NCI-H1092 treated with DMSO at 0.1 percent for 48 hours (cell line): ENCODE measurements at places on chromosomes 1 and 21.

DNA sequence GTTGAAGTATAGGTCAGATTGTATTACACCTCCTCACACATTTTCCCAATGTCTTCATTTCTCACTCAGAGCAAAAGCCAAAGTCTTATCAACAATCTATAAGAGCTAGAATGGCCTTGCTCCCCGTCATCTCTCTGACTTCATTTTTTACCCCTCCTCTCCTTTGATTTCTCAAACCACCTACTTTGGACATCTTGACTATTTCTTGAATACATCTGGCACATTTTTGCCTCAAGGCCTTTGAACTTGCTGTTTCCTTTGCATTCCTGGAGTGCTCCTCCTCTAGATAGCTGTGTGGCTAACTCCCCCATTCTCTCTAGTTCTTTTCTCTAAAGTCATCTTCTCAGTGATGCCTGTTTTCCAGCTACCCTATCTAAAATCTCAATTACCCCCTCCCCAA lies 7.2 kb upstream of the XCL2 start:
- no peak for DNase-seq

- no peak for DNase-seq
These were observed 81.1 kb downstream of the TNFSF18 start for GRCh38 chr1:172969611-172970010.

DNA sequence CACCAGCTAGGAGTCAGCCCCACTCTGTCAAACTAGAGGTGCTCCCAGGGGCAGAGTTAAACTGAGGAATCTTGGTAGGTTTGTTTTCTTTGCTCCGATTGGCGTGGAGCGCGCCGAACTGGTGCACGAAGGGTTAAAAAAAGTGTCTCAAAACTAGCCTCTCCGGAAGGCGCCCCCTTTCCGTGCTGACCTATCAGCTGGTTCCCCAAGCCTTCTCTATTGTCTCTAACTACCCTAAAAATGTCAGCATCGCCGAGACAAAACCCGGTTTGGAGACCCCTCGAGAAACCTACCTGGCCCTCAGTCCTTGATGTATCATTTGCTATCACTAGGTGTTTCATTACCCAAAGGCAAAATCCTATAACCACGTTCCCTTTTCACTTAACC lies 2.2 kb downstream of the TGFB2 start:
- peak; percentile 49 for DNase-seq

DNA sequence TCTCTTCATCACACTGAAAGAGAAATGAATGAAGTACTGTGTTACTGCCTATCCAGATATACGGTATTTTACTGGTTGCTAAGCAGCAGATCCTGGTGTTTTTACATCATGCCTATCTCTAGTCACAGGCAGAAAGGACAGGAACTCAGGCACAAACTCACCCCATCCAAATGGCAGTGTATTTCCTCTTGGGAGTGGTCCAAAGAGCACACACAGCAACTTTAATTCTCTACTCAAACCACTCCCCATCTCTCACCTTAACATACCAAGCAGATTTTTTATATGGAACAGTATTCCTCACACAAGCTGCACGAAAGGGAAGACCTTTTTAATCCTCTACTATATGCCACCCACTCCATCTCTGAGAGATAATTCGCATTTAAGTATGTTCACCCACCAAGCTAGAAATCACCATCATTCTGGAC lies 27.3 kb downstream of the EIF4G3 start:
- no peak for DNase-seq

- DNase-seq, result no peak
These were observed 17.9 kb downstream of the CAPZA1 start for GRCh38 chr1:112637254-112638109.

- no peak for DNase-seq
These were observed 144.3 kb upstream of the PRMT6 start for GRCh38 chr1:106912131-106912530.

GRCh38 chr1:17008208-17008855 lies 3.4 kb downstream of the ATP13A2 start:
- no peak for DNase-seq

GRCh38 chr1:151993734-151994496 lies at the start of gene S100A10:
Gene S100A10 (minus strand): TSS chr1:151993859. CDS start chr1:151986230, 7,629 bp downstream.
- no peak for DNase-seq

DNA sequence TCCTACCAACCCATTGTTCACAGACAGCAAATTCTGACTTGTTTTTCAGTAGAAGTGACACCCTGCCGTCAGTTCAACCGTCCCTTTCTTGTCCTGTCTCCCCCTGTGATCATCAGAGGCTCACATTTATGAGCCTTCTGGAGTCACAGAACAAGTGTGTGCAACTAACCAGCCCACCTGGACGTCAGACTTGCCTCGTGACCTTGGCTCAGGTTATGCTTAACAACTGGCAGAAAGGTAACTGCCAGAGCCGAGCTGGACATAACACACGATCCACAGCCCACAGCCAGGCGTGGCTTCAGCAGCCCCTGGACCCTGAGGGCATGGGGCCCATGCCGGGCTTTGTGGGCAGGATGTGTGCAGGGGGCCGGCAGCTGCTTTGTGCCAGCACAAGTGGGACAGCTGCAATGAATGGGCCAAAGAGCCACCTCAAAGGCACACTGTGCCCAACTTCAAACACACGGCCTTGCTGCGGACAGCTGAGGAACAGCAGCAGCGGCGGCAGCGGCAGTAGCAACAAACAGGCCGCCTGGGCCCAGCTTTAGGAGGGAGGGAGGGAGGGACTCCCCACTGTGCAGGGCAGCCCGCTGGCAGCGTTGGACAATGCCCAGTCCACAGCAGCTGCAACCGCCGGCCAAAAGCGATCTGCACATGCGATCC lies 103.9 kb downstream of the ZBTB18 start:
- no peak for DNase-seq

GRCh38 chr21:36807422-36807928 lies 108.6 kb downstream of the SIM2 start:
- no peak for DNase-seq

DNA sequence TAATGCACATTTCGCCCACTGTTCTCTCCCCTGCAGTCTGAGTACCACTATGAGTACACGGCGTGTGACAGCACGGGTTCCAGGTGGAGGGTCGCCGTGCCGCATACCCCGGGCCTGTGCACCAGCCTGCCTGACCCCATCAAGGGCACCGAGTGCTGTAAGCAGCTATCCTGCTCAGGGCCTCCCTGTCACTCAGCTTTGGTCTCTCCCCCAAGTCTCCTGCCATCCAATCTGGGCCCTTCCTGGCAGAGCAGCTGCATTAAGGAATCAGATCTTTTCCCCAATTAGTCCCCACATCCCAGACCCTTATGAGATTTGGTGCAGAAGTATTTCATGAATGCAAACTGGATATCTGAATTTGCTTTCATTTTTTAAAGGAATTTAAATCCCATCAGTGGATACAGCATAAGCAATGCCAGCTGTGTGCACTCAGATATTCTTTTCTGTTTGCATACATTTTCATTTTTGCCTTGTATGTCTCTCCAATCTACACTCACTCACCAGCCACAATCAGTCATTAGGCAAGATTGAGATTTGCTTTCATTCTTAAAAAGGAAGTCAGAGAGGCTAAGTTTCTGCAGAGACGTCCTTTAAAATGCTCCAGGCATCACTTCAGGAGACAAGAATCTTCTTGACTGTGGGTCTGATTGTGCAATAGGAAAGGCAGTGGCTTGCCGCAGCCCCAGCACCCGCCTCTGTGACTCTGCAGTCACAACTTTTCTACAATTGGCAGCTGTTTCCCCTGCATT lies 48.1 kb downstream of the ELAPOR1 start:
- DNase-seq, result no peak

DNA sequence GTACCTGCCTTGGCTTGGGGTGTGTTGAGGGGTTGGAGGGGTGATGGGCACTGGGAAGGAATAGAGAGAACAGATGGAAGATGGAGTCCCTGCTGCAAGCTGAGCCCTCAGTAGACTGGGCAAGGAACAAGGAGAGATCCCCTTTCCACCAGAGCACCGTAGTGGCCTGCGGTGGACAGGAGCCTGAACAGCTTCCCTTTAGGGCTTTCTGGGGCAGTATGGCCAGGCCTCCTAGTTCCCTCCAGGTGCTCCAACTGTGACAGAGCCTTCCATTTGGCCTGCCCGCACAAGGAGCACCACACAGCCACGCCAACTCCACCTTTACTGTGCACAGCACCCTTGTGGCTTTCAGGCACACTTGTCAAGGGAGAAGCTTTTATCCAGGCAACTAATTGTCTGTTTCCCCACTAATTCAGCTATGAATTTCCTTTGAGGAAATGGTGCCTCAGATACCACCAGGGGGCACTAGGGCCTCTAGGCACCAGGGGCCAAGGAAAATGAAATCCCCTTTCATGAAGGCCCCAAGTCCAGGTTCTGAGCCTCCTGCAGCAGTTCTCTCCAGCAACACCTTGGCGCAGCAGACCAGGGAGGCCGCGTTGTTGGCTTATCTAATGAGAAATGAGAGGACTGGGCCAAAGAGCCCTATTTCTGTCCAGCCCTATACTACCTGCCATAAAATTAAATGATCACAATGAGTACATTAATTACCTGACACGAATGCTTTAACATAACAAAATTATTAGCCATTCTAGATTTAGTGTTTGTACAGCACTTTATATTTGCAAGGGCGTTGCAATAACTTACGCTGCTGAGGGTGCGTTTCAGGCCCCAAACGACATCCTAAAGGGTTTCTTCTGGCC lies 23.1 kb upstream of the ERI3 start:
- DNase-seq, result peak; percentile 57

DNA sequence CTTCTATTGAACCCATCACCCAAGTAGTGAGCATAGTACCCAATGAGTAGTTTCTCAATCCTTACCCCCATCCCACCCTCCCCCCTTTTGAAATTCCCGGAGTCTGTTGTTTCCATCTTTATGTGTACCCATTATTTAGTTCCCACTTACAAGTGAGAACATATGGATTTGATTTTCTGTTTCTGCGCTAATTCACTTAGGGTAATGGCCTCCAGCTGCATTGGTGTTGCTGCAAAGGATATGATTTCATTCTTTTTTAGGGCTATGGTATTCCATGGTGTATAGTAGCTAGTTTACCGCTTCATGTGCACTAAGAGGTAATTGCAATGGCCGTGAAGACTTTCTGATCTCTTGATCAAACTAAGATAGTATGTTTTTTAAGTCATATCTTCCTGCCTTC lies 107.5 kb upstream of the SERTAD4 start:
- DNase-seq, result no peak

DNA sequence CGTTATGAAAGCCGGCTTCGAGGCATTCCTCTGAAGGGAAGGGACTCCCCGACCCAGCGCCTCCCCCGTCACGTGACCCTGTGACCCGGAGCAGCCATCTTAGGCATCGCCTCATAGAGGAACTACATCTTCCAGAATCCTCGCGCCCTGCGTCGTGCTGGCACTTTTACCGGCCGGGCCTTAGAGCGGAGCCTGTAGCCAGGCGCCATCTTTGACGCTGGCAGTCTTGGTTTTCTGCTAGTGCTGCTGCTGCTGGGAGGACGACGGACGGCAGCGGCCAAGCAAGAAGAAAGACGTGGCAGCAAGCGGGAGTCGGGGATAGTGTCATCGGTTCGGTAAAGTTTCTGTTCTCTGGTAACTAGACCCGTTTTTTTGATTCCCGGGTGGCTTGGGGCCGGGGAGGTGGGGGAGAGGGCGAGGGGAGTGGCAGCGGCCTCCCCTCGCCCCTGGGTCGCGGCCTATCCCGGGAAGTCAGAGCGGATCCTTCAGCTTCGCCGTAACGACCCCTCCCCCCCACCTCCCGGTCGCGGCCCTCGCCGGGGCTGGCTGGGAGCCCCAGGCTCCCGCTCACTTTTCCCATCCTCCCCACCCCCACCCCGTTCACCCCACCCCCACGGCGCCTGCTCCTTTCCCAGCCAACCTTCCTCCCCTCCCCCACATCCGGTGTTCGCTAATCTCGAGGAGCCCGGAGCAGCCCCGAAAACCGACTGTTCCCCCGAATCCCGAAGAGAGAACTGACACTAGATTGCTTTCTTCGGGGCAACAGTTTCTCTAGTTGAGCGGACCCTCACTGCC lies at the start of the genes ZBED6 and ZC3H11A:
ZBED6 (plus strand) TSS at position 183 of the 795 bp plus-strand sequence. CDS start 1,900 bp downstream, outside the sequence.
ZC3H11A (plus strand) TSS at position 183 of the 795 bp plus-strand sequence. CDS start 21,448 bp downstream, outside the sequence.
- DNase-seq, result peak; percentile 99

DNA sequence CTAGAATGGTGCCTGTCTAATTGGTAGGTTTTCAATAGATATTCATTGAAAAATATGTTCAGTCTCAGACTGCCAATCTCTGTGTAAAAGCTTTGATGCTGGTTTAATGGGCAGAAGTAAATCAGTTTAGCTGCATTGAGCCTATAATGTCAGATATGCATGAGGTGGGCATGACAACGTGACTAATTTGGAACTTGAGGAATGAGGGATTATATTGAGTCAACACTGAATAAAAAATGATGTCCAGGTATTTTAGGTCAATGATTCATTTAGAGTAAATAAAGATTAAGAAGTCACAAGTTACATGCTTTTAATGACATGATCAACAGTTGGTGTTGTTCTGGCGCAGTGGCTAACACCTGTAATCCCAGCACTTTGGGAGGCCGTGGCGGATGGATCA lies 3.0 kb downstream of the WDR3 start:
- DNase-seq, result no peak

DNA sequence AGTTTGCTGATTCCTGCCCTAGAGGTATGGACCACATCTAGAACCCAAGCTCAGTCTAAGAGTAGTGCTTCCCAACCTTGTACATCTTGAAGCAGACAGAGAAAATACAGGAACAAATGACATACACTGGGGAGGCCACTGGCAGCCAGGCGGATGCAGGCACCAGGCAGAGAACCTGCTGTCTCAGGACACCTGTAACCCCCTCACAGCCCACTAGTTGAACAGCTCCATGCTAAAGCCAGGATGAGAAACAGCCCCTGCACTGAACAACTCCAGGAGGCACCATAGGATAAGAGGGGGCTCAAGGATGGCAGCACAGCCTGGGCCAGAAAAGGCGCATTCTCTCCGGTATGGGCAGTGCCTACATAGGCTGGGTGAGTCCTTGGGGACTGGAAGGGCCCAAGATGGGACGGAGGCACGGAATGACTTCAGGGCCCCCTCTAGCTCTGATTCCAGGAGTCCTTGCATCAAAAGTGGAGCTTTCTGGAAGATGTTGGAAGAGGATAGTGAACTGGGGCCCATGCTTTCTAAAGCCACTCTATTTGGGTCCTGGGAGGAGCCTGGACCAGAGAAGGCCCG lies 16.0 kb downstream of the MEF2D start:
- DNase-seq, result no peak

- no peak for DNase-seq
These were observed 78.4 kb upstream of the WNT4 start for GRCh38 chr1:22221233-22221780.

DNA sequence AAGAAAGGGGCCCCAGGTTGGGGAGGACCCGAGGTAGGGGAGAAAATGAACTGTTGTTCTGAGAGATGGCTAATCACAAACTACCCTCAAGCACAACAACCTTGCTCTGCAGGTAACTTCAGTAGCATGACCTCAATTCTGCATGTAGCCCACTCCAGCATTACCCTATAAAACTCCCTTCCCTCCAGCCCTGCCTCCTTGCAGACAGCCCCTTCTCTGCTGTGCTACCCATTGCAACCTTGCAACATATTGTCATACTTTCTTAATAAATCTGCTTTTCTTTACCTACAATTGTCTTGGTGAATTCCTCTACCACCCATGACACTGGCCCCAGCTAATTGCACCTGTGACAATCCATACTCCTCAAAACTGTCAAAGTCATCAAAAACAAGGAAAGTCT lies 428.9 kb downstream of the MATN1 start:
- no peak for DNase-seq

GRCh38 chr1:28102189-28102588 lies 13.8 kb upstream of the EYA3 start:
- no peak for DNase-seq
